Erythroblast (primary cell): ENCODE measurements at places on chromosomes 13 and 19.

- DNase-seq: no peak
These were observed 38.8 kb downstream of the ZNF506 start for GRCh38 chr19:19782783-19783182.

DNA sequence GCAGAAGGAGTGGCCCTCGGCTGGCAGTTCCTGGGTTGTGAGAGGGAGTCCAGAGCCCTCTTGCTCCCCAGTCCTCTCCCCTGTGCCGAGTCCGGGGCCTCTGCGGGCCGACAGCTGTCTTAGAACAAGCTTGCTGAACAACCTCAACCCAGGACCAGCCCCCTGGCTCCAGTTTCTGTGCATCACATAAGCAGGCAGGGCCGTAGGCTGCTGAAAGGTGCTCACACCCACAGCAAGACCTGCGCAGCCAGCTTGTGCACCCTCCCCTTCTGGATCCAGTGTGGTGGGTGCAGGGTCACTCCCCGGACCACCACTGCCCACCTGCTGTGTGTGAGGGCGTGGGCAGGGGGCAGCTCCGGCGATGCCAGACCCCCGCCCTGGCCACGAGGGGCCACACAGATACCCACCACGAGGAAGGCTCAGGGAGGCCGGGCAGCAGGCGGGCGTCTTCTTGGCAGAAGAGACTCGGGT lies 25.2 kb upstream of the F7 start:
- no peak for DNase-seq

DNA sequence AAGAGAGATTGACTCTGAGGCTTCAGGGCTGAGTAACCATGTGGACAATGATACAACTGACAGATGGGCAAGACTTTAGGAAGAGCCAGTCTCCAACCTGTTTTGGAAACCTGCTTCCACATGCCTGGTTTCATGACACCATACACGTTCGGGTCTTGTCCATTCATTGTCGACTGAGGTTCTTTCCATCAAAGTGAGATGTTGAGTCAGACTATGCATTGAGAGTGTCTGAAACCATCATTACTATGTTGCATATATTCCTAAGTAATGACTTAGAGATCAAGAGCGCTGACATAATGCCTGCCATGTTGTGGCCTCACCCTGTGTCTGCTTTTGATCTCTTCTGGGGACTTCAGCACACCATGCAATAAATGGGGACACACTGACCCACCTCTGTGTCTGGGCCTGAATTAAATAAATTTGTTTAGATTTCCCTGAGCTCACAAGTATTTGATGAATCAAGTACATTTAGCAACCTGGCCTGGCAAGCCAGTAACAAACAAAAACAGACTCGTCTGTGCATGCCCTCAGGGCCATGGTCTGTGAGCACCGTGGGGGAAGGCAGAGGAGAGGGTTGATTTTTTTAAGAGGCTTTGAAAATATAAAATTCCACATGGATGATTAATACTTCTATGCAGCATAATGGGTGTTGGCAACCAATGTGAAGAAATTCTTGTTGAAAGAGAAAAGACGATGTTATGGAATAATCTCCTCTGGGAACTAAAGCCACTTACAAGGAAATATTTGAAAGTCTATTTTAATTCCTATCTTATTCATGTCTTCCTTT lies 49.9 kb upstream of the UBAC2 start:
- no peak for DNase-seq

DNA sequence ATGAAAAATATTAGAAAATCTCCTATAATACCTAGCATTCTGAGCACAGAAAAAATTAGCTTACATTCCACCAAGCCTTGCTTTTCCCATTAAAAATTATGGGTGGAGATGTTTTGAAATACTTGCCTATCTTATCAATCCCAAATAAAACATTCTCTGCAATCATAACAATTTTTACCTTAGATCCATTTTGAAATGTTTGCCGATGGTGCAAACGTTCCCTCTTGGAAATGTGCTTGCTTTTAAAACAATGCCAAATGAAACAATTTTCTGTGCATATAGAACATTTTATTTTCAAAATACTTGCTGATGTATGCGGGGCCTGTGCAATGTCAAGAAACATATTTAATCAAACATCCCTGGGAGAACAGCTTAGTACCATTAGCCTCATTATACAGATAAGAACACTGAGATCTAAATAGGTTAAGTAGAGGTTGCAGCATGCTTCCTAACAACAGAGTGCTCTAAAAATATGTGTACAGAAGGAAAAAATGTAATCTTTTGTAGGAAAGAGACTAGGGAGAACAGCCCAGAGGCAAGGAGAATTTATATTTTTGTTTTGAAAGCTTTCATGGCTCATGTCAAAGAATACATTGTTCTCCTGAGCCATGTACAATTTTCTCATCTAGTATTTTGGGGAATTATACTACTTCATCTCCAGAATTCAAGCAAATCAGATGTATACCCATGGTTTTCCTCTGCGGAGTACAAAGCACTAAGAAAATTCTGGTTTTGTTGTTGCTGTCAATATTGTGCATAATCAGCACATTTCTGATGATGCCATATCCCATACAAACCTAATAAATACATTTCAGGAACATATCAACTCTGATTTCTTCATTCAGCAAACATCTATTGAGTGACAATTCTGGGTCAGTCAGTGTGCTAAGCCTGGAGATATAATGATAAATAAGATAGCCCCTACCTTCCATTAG lies 25.9 kb upstream of the FNDC3A start:
- no peak for DNase-seq

- DNase-seq: peak; percentile 71
These were observed 9.8 kb upstream of the ZNF544 start for GRCh38 chr19:58218899-58219298.

DNA sequence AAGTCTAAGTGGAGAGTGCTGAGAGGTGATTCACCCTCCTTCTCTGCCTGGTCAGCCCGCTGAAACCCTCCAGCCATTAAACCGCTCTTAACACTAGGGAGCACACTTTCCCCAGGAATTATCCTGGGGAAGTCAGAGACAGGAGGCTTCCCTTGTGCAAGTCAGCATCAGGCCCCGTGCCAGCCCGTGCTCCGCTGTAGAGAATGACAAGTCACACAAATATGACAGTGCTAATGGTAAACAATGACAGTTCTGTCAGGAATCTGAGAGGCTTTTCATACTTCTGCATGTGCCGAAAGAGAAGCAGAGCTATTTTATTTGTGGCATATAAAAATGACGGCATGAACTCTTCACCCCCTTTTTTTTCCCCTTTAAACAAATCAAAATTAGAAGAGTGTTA lies 816.9 kb upstream of the SLC10A2 start:
- DNase-seq: peak; percentile 2

DNA sequence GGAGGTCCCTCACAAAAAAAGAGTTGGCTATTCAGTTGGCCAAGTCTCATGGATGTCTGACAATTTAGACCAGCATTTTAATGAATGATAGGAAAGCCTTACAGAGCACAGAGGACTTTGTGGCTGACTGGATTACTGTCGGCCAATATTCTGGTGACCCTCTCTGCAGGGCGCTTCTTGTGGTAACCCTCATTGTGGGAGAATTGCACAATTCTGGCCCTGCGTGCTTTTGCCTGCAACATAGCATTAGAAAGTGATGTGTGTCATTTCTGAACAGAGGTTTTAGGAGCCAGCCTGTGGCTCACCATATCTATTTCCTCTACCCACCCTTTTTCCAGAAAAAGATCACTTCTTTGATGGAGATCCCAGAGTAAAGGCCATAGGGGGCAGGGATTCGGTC lies 71.4 kb downstream of the EFNB2 start:
- no peak for DNase-seq

DNA sequence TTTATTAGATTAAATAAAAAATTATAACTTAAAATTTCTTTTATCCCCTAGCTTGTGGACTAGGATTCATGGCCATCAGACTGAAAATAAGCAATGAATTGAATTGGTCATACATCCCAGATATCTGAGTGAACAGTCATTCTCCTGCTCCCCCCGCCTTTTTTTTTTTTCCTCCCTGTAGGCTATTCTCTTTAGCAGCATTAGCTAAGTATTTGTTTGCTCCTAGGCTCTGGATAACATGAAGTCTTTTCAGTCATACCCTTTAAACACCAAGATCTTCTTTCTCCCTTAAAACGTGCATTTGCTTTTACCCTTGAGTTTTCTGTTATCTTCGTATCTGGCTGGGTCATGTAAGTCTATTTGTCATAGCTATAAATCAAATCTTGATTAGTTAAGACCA lies 866.7 kb upstream of the SPRY2 start:
- DNase-seq: no peak

DNA sequence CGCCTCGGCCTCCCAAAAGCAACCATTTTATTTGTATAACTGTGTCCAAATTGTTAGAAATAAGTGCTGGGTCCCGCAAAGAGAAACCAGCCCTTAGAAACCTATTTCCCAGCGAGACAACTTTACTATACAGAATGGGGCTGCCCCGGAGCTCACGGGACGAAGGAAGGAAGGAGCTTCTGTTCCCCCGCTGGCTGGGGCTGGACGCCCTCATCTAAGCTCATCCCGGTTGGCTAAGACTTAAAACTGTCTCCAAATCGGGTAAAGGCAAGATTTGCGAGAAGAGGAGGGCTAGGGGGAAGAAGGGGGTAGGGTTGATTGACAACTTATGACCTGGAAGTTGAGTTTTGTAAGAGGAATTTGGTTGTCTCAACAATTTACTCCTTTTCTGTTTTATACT lies 12.3 kb upstream of the BSG start:
- DNase-seq: no peak

- no peak for DNase-seq
These were observed 3.3 kb downstream of the COL4A1 start for GRCh38 chr13:110303644-110304043.

- DNase-seq: no peak
These were observed 292.7 kb downstream of the SUCLA2 start for GRCh38 chr13:47708386-47708785.

GRCh38 chr13:22137361-22138050 lies 466.6 kb downstream of the FGF9 start:
- no peak for DNase-seq

GRCh38 chr13:93254775-93255174 lies 28.2 kb downstream of the GPC6 start:
- DNase-seq: no peak

- DNase-seq: no peak
These were observed 25.0 kb downstream of the CEBPG start for GRCh38 chr19:33398361-33399060.

DNA sequence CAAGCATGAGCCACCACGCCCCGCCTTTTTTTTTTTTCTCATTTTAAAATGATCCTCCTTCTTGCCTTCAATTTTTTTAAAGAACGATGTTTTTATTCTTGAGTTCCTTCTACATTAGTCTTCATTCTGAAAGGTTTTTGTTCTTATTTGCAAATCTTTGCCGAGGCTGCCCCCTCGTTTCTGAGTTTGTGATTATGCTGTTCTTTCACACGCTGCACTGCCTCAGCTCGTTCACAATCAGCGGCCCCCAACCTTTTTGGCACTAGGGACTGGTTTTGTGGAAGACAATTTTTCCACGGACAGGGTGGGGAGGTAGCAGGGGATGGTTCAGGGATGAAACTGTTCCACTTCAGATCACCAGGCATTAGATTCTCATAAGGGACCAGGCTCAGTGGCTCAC lies 26.6 kb downstream of the ZNF787 start:
- DNase-seq: no peak
